ENCODE measurements at places on chromosomes 7 and 10.

DNA sequence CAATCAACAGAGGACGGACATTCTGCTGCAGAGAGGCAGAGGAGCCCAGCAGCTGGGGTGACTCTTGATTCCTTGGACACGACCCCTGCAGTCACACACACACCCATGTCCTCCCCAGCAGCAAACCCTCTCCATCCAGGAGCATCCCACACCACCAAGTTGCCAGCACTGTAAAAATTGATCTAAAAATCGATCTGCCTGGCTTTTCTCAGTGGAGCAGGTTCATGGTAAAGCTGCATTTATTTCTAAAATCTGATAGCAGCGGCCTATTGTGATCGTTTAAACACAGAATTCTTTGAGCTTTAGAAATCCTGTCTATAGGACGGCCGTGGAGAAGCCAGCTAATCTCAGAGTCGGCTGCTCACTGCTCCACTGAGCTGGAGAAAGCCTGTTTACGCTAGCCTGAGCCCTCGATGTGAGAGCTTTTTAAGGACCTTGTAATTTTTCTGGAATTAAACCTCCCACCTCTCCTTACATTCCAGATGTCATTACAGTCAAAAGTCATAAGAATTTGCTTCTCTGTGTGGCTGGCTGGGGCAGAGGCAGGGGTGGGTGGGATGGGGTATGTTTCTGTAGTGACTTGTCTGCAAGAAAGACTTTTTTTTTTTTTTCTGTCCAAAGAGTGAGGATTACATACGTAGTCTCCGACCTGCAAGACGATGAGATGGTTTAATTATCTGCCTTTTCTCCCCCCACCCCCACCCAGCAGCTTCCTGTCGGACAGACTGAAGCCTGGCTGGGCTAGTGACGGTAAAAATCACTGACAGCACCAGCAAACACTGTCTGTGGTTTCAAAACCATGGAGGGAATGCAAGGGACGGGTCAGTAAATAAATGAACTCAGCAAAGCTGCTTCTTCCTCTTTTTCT is 31.6 kb downstream of the TRIM8 start:
- DNase-seq = peak; percentile 84

DNA sequence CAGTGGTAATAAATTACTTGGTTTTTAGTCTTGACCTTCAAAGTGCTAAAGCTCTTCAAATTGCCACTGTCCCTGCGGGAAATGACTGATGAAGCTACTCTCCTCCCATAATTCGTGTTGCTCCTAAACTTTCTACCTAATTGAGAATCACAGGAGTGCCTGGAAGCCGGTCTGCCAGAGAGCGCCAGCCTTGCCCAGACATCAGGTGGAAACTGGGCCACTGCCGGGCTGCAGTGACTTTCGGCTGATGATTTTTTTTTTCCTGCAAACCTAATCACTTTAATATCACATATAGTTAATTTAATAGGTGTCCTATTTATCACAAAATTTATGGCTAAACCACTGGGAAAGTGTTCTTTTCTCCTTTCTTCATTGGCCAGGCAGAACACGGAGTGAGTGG is 59.6 kb upstream of the UBE3C start:
- DNase-seq = no peak

GRCh38 chr7:150716368-150716767 is at the start of gene GIMAP1:
GIMAP1 (plus strand) TSS chr7:150716613; CDS start chr7:150719048, 2,435 bp downstream.
- no peak for DNase-seq

GRCh38 chr10:119505131-119505551 is 37.4 kb downstream of the RGS10 start:
- no peak for DNase-seq

- DNase-seq = no peak
Measured at GRCh38 chr10:33249137-33249536, 85.3 kb downstream of the NRP1 start.

DNA sequence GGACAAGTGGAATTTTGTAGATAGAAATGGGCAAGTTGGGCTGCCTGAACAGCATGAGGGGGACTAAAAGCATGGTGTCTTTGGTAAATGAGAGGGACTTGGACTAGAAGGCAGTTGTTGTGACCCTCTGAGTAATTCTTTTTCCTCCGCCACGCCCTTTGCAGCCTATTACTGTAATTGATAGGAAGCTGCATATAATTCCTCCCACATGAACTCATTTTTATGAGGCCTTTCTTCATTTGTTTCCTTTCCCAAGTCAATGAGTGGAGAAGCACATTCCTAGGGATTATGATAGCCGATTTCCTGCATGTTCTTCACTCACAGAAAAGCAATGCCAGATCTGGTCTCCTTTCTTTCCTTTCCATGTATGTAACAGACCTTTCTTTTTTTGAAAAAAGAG is 27.7 kb downstream of the ZSCAN25 start:
- DNase-seq = no peak

DNA sequence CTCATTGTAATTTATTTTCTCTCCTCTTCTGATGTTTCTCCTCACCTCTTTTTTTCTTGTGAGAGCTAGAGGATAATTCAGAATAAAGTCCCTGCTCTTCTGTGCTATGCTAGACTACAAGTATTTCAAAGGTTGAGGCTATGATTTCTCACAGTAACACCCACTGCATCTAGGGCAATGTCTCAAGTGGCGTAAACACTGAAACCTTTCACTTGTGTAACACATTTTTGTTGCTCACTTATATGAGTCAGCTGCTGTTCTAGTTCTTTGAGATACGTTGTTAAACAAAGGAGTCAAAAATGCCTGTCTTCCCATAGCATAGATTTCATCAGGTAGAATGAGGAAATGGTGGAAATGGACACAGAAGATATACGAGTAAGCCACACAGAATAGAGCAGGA is 305.1 kb upstream of the PITRM1 start:
- DNase-seq = peak; percentile 87

GRCh38 chr7:28432105-28432504 is 19.8 kb downstream of the CREB5 start:
- no peak for DNase-seq

GRCh38 chr7:136009488-136010079 is 32.4 kb upstream of the MTPN start:
- peak; percentile 34 for DNase-seq

DNA sequence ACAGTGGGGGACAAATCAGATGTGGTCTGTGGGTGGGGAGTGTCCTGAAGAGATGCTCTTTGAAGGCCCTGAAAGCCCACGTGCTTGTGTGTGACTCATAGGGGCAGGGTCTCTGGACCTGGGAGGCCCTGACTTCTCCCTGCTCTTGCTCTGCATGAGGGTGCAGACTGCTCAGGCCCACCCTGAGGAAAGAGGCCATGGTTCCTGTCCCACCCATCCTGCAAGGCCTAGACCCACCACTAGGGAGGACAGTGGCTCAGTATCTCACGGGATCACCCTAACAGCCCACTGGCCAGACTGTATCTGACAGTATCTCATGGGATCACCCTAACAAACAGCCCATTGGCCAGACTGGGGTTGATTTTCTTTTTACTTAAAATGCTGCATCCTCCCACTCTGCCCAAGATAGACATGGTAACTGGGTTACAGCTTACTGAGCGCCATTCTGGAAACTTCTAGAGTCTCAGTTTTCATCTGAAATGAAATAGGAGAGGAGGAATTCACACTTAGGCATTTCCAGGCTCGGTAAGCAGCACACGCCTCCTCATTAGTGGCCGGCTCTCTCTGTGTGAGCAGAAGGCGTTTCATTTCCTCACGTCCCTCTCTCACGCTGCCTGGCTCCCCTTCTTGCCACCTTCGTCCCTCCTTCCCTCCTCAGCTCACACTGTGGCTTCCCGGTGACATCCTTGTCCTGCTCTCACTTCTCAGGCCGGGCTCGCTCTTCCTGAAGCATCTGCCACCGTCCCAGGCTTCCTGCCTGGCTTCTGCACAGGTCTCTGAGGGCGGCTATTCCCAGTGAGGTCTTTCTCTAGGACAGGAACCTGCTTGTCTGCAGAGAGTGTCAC is 242.6 kb downstream of the GLRX3 start:
- DNase-seq = no peak

DNA sequence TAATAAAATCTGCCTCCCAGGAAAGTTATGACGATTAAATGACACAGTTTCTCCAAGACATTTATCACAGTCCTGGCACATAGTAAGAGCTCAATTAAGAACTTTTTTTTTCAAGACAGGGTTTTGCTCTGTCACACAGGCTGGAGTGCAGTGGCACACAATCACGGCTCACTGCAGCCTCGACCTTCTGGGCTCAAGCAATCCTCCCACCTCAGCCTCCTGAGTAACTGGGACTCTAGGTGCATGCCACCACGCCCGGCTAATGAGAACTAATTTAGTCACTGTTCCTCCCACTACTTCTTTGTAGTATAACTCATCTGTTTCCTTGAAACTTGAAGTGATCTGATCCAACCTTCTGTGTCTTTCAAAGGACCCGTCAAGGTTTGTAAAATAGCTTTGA is 42.2 kb upstream of the MXI1 start:
- no peak for DNase-seq

GRCh38 chr7:47576866-47577306 is 5.0 kb downstream of the TNS3 start:
- no peak for DNase-seq

- no peak for DNase-seq
Measured at GRCh38 chr7:41448104-41448503, 254.8 kb downstream of the INHBA start.

DNA sequence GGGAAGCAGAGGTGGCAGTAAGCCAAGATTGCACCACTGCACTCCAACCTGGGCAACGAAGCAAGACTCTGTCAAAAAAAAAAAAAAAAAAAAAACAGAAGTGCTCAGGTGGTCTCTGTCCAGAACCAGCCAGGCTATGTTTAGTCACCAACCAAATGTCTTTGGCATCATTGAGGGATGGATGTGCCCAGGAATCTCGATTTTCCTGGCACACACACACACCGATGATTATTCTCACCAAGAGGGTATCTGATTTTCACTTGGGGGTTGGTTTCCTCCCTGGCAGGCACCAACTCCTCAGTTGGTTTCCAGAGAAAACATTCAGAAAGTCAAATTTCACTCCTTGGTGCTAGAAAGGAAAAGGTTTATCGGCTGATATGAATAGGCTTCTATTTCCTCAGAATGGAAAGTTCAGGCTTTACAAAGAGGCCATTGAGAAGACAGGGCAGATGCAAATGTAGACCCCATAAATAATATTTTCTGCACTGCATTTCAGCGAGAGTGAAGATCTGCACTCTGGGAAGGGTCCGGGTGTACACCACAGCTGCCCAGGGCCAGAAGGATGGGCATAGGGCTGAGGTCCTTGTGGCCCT is 154.8 kb downstream of the TNS3 start:
- no peak for DNase-seq

- no peak for DNase-seq
Measured at GRCh38 chr7:24788075-24788474, 30.8 kb upstream of the GSDME start.

GRCh38 chr7:79923953-79924352 is 210.7 kb upstream of the GNAI1 start:
- peak; percentile 86 for DNase-seq

GRCh38 chr7:112981966-112982365 is 104.7 kb downstream of the GPR85 start:
- no peak for DNase-seq

- DNase-seq = no peak
Measured at GRCh38 chr10:73099141-73099540, 2.5 kb upstream of the P4HA1 start.

GRCh38 chr7:140122965-140123364 is 53.8 kb downstream of the KDM7A start:
- no peak for DNase-seq

GRCh38 chr7:87797798-87798403 is 78.3 kb downstream of the SLC25A40 start:
- peak; percentile 45 for DNase-seq

DNA sequence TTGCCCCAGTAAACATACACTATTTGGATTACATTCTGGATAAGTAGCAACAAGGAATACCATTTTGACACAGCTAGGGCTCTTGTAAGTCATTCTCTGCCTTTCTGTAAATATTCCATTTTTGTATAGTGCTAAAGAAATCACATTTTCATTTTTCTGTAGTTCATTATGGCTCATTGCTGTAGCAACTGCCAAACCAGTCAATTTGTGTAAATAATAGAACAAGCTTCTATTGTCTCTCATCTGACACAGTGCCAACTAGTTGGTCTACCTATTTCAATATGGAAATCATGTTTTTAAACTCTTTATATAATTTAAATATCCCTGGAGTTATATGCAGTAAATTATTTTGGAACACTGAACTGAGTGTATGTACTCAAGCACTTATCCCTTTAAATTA is 193.7 kb downstream of the RELN start:
- no peak for DNase-seq

Data from HCEC 1CT (cell line).